NCI-H524 (cell line): ENCODE measurements at places on chromosomes 7 and 10.

DNA sequence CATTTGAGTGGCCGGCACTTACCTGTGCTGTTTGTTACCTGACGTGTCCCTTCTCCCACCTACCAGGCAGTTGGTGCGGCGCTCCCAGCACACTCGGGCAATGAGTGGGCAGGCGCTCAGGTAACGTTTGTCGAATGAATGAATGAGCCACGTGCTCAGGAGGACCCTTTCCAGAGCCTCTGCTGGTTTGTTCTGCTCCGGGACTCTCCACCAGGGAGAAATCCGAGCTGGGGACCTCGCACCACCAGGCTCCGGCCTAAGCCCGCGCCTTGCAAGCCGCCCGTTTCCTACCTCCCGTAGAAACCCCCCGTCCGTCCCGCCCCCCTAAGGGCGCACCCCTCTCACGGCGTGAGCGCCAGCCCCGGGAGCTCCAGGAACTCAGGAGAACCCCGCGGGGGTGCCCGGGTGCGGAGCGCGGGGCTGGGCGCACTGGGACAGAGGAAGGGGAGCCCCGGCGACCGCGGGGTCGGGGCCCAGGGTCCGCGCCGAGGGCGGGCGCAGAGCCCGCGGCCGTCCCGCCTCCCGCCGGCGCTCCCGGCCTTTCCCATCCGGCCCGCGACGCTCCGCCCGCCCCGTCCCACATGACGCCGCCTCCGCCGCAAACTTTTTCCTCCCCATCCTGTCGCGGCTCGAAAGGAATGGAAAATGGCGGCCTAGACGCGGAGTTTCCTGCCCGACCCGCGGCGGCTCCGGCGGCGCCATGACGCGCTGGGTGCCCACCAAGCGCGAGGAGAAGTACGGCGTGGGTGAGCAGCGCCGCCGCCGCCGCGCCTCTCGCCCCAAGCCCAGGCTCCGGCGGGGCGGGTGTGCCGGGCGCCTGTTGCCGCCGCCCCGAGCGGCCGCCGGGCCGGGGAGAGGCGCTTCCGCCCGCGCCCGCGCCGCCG is at the start of gene DOCK1:
TSS of gene DOCK1 (plus strand) at position 611 of the 884 bp plus-strand sequence. CDS start at position 701, 90 bp downstream.
- DNase-seq = no peak

GRCh38 chr7:133512560-133512959 is 259.7 kb downstream of the EXOC4 start:
- DNase-seq = no peak

DNA sequence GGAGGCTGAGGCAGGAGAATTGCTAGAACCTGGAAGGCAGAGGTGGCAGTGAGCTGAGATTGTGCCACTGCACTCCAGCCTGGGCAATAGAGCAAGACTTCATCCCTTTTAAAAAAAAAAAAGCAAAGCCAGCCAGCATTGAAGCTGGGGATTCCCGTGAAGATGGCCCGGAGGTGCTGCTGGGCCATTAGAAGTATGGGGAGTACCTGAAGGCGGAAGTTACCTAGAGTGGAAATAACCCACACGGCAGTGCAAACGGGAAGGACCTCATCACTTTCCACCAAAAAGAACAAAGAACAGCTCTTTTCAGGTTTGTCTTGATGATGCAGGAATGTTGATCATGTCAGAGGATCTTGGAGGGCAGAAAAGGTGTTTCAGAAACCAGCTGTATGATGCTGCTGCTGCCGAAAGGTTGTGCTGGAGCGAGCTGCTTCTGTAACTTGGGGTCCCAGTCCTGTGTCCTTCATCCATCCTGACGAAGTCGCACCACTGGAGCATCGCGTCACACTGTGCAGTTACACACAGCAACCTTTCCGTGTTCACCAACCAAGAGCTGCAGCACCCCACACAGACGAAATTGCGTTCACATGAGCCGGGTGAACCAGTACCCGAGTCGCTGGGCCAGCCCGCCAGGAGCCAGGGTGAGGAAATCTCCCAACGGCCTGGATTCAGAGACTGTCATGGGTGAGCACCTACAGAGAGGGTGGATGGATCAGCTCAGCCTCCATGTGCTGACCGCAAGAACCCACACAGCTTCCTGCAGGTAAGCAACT is 8.2 kb downstream of the ZFAND2A start:
- DNase-seq = no peak

DNA sequence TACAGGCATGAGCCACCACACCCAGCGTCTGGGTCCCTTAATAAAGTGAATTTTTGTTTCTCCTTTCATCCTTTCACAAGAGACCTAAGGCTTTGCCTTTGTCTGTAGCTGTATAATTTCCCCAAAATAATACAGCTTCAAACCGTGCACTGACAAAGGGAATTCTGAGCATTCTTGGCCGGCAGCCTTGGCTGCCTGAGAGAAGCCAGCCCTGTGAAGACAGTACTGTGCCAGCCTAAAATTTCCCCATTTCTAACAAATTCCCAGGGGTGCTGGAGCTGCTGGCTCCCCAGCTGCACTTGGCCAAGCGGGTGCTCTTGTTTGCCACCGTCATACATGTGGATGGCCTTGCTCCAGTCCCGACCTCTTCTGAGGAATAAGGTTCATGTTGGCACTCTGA is 106.2 kb downstream of the ZMYND11 start:
- DNase-seq = no peak

DNA sequence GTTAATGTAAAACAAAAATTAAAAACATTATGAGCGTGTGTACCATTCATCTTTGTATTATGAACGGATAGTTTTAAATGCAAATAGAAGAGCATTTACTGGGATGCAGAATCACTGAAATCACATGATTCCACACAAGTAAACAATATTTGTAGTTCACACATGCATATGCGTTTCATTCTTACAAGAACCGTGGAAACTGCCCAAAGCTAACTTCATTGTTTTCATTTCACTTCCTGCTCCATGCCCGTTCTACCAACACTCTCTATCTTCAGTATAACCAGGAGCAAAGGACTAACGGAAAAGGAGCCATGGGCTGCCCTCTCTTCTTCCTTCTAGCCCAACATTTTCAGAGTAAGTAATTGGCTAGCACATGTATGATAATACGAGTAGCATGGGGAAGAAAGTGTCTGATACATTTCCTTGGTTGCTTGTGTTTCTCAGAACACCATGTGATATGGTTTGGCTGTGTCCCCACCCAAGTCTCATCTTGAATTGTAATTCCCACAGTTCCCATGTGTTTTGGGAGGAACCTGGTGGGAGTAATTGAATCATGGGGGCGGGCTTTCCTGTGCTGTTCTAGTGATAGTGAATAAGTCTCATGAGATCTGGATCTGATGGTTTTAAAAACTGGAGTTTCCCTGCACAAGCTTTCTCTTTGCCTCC is 38.8 kb downstream of the ZNF783 start:
- DNase-seq = no peak

GRCh38 chr7:134153493-134154136 is 26.5 kb downstream of the LRGUK start:
- DNase-seq = no peak

- no peak for DNase-seq
Measured at GRCh38 chr10:128043259-128044045, 82.8 kb downstream of the MKI67 start.

DNA sequence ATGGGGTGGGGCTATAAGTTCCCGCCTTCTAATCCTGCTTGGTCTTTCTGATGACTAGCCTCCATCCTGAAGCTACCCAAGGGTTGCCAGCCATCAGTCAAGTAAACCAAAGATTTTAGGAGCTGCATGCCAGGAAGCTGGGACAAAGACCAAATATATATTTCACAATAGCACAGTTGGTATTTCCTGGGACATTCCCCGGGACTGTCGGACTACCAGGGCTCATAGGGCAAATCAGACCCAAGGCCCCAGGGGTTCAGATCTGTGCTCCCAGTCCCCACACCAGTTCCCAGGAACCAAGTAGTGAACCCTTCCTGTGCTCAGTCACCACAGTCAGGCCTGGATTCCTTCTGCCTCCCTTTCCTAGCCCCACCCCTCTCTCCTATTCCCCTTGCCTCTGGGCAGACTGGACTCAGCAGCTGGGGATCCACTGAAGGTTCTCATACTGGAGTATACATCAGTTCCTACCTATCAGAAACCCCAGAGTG is 5.7 kb upstream of the CXCL12 start:
- DNase-seq = no peak

DNA sequence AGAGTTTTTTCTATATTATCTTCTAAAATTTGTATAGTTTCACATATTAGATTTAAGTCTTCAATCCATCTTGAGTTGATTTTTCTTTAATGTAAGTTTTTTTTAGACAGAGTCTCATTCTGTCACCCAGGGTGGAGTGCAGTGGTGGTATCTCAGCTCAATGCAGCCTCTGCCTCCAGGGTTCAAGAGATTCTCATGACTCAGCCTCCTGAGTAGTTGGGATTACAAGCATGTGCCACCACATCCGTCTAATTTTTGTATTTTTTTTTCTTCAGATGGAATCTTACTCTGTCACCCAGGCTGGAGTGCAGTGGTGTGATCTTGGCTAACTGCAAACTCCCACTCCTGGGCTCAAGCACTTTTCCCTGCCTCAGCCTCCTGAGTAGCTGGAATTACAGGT is 143.4 kb upstream of the ZNF92 start:
- no peak for DNase-seq

GRCh38 chr7:22958742-22959141 is 55.2 kb downstream of the HYCC1 start:
- DNase-seq = no peak

GRCh38 chr10:61821153-61821552 is 80.3 kb upstream of the ARID5B start:
- no peak for DNase-seq

DNA sequence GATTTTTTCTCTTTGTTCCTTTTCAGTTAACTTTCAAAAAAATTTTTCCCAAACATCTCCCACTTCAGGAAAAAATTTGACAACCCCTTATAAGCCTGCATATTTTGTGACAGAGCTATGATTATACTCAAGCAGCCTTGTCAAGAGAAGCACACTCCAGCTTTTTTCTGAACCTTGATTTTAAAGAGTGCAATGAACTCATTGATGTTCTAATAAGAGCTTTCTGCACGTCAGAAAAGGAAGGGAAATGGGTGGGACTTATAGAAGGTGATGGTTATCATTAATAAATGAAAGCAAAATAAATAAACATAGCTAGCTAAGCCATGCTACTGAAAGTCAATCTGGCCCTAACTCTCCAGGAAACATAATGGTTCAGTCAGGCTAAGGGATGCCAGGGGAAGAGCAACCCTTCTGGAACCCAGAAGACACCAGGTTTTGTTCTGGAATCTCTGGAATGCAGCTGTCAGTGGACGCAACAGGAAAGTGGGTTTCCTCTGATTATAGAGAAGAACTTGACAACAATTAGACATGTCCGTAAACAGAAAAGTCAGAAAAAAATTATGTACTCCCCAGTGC is 76.1 kb downstream of the NHLRC2 start:
- DNase-seq = no peak

DNA sequence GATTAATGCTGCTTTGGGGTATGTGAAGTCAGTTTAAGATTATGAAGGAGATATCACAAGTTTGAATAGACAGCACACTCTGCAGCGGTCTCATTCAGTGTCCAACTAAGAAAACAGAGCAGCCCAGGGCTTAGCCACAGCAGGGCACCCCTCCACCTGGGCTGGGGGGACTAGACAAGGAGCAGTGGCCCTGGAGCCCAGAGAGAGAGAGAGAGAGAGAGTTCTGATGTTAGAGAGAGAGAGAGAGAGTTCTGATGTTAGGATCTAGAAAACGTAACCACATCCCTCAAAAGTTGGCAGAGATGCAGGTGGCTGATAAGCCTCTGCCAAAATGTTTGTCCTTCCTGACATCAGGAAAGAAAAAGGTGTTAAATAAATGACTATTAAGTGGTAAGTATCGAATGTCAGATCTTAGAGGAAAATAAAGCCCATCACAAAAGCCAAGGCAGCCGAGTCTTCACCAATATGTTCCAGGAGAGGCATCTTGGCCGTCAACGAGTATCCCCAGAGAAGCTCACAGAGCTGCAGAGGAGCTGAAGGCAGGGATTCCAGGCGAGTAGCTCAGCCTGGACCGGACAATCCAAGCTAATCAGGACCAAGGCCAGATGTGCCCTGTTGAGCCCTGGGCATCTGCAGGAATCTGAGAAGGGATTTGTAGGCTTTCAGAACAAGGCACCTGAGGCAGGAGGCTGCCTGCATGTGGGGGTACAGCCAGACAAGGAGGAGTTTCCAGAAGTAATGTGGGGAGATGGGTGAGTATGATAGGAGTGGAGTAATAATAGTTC is 150.1 kb upstream of the TCF7L2 start:
- no peak for DNase-seq

DNA sequence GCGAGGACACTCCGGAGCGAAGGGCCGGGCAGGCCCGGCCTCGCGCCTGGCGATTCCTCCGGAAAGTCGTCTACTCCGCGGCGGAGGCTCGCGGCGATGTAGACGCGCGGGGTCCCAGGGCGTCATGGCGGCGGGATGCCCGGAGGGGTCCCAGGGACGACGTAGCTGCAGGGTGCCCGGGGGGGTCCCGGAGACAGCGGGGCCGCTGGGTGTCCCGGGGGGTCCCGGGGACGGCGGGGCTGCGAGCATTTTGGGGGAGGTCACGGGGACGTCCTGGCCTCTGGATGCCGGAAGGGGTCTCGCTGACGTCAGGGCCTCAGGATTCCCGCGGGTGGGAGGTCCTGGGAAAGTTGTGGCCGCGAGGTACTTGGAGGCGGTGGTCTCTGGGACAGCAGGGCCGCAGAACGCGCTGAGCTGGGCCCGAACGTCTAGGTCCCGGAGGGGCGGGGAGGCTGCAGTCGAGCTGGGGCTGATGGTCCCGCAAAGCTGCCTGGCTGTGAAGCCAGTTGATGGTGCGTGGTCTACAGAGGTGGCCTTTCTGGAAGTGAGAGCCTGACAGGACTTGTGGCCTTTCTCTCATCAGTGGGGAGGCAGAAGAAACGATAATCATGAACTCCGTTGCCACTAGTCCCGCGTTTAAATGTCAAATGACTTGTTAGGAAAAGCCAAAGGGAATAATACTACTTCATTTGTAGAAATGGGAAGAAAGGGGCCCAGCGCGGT is 637 bp downstream of the HSPA14 start:
- peak; percentile 19 for DNase-seq

DNA sequence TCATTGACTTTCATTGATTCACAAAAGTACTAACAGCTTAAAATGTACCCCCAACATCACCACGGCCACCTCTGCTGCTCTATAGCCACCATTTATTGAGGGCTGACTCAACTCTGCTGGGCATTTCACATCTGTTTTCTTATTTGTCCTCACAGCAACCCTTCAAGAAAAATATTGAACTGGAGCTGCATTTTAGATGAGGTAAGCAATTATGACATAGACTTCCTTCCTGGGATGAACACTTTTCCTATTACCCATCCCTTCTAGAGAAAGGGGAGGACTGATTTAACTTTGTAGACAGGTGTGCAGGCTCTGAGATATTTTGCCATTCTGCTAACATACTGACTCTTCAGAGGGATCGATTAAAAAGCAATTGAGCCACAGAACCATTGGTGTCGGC is 217.4 kb downstream of the CACNA2D1 start:
- DNase-seq = no peak

DNA sequence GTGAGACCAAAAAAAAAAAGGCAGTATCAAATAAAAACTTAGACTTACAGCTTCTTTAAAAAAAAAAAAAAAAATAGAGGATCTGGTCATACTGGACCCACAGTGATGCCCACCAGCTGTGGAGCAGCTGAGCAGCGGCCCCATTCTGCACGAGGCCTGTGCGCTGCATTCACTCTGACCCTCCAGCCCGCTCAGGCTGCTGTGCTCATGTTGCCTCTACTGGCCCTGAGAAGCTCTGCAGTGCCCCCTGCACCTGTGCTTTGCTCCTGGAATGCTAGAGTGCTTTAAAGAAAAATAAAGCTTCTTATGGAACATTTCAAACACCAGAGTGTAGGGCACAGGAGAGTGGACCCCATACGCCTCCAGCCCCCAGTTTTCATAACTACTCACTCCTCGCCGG is 33.2 kb downstream of the TMEM120A start:
- no peak for DNase-seq
